Mesenteric fat pad (tissue), 1 donor: ENCODE measurements at places on chromosomes 11 and 22. TPM values are rescaled to one million over a fixed set of nuclear protein-coding genes. Genes with fewer than 3 reads are reported as not detected.

The NLRP6 gene
- 1.8 TPM for total RNA-seq

The LDLRAD3 gene
- 69.2 TPM for total RNA-seq

The SLC22A9 gene
- not detected for total RNA-seq

The SCO2 gene
- 9.6 TPM for total RNA-seq

The CD3G gene
- total RNA-seq, result 1.1 TPM
